Activated naive CD4-positive, alpha-beta T cell treated with Interleukin-2 at 50 U/mL for 16 hours (primary cell): ENCODE measurements at places on chromosomes 11 and 22.

DNA sequence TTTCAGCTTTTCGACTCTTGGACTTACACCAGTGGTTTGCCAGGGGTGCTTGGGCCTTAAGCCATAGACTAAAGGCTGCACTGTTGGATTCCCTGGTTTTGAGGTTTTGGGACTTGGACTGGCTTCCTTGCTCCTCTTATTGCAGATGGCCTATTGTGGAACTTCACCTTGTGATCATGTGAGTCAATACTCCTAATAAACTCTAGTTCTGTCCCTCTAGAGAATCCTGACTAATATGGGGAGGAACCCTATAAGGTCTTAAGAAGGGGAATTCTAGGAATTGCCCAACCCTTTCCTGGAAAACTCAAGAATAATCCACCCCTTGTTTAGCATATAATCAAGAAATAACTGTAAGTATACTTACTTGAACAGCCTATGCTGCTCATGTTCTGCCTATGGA is 491.8 kb downstream of the TMEM135 start:
- DNase-seq, result no peak

DNA sequence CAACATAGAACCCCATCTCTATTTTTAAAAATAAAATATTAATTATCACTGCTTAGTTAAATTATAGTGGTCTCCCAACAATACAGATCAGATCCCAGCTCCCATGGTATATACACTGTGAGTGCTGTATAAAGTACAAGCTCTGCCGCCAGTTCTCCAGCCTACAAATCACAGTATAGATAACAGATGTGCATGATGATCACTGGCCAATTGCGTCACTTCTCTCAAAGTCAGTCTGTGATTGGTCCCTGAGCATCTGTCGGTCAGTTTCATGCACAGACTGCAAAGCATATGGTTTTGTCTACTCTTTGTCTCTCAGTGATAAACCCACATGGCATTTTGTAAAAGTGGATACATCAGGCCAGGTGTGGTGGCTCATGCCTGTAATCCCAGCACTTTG is 15.7 kb downstream of the PPARA start:
- no peak for DNase-seq

DNA sequence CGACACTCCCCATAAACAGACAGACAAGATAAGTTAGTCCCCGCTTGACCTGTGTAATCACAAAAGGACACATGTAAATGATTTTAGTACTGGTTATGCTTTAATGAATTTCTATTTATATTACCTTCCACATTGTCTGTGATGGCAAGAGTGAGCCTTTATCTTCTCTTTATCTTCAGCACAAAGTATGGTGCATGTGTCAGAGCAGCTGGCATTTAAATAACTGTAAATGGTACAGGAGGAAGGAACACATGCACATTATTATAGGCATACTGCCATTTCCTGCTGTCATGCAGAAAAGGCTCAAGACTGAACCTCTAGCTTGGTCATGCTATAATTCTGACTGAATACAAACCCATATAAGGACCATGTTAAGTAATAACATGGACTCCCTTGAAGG is 1342.7 kb upstream of the TENM4 start:
- DNase-seq, result no peak

- no peak for DNase-seq
Measured at GRCh38 chr11:28337701-28338100, 229.5 kb downstream of the METTL15 start.

GRCh38 chr11:104435494-104435893 is 271.5 kb upstream of the PDGFD start:
- no peak for DNase-seq
